Hippocampal formation (tissue), 2 donors: ENCODE measurements at places on chromosomes 12 and 14.
A peak's percentile ranks its signal among the peaks of the same experiment; 100 is the strongest.

GRCh38 chr12:12965836-12966235, 13.9 kb upstream of the GPRC5D start:
- DNase-seq = no peak

DNA sequence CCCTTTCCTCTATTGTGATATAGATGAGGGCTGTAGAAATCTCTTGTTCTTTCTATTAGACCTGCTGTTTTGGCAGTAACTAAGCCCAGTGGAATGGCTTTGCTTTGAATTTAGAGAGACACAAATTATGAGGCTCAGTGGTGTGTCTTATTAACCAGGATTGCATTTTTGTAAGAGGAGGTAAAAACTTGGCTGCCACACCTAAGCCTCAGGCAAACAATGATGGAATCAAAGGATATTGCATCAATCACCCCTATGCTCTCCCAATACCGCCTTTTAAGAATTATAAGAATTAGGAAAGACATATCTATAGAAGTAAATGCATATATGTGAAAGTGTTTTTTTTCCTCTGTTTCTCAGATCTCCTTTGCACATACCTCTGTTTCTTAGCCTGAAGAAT, 63.3 kb downstream of the ACSS3 start:
- no peak for DNase-seq

DNA sequence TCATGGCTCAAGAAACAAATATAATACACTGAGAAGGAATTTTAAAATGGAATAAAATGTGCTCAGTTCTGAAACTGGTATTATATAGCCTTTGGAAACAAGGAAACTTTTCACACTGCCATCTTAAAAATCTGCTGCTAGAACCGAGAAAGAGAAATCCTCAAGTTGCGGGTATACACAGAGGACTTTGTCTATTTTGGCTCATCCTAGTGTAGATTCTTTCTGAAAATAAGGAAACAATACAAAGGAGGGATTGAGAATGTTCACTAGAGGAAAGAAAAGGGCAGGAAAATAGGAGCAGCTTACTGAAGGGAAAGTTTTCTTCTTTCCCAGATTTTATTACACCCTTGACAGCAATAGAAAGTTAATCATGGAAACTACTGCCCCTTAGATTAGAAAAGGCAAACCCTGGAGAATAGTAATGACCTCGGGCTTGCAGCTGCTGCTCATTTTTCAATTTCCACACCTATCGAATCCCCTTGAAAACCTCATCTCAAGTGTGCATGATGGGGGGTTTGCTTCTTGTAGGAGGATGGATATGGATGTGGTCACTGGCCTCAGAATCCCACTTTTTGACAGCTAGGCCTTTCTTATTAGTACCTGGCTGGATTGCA, 104.6 kb downstream of the DAAM1 start:
- DNase-seq = no peak

GRCh38 chr12:3803865-3804472, 51.1 kb upstream of the CRACR2A start:
- DNase-seq = peak; percentile 53

- no peak for DNase-seq
These were observed 1.2 kb upstream of the NEK9 start for GRCh38 chr14:75127903-75128595.

DNA sequence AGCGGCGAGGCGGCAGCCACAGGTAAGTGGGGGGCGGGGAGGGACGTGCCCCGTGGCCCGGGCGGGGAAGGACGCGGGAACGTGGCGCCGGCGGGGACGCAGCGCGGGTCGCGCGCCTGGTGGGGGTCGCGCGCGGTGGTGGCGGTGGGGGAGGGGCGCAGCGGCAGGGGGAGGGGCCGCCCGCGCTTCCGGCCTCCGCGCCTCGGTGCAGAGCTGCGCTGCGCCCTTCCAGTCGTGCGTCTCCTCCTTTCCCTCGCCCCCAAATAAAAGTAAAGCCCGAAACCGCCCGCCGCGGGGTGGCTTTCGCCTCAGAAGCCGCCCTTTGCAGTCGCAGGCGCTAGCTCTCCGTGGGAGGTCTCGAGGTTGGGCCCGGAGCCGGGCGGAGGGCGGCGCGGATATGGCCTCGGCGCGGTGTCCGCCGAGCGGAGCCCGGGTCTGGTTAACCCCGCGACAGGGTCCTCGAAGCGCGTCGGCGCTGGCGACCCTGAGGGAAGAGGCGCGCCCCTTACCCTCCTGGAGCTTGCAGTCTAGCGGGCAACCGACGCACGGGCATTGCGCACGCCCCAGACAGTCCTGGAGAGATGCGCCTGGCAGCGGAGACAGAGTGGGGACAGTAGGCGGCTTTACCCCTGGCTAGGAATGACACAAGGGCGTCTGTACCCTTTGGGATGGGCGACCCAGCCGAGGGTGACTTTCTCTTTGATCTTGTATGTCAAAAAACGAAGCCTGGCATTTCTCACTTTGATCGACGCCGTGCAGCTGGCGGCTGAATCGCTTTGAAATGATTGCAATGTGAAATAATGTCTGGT, 589 bp downstream of the ATF1 start:
- DNase-seq = peak; percentile 62

- no peak for DNase-seq
These were observed 7.9 kb upstream of the POU6F1 start for GRCh38 chr12:51225771-51226170.

- peak; percentile 57 for DNase-seq
These were observed 74.3 kb downstream of the IGF1 start for GRCh38 chr12:102406033-102406584.

DNA sequence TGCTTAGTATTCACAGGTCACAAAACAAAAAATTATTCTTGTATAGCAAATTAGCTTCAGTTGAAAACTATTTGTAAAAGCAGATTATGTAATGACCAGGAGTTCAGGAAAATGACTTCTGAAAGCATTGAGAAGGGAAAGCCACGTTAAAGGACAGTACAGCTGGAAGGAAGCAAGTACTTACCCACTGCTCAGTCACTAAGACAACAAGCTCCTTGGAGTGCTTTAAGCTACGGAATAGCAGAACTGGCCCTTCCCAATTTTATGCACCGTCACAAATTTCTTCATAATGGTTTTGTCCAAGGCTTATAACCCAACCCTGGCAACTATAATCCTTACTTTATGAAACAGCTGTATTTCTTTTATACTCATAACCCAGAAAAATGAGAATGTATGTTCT, 13.0 kb upstream of the SNAPC1 start:
- no peak for DNase-seq

GRCh38 chr14:89267163-89267562, 149.9 kb downstream of the FOXN3 start:
- no peak for DNase-seq

DNA sequence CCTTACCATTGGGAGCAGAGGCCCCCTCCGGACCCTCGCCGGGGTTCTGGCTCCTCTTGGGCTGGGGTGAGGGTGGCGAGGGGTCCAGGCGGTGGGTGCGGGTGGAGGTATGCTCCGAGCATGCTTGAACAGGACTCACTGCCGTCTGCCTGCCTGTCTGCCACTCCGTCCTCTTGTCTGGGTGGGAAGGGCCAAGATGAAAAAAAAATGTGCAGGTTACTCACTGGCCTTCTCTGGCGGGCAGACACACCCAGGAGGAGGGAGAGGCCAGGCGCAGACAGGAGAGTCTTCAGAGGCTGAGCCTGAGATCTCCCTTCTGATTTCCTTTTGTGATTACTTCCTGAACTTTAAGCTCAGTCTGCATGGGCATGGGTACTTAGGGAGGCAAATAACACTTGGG, 76.1 kb downstream of the STON2 start:
- DNase-seq = no peak

- no peak for DNase-seq
These were observed 42.2 kb upstream of the DBX2 start for GRCh38 chr12:45093051-45093450.

DNA sequence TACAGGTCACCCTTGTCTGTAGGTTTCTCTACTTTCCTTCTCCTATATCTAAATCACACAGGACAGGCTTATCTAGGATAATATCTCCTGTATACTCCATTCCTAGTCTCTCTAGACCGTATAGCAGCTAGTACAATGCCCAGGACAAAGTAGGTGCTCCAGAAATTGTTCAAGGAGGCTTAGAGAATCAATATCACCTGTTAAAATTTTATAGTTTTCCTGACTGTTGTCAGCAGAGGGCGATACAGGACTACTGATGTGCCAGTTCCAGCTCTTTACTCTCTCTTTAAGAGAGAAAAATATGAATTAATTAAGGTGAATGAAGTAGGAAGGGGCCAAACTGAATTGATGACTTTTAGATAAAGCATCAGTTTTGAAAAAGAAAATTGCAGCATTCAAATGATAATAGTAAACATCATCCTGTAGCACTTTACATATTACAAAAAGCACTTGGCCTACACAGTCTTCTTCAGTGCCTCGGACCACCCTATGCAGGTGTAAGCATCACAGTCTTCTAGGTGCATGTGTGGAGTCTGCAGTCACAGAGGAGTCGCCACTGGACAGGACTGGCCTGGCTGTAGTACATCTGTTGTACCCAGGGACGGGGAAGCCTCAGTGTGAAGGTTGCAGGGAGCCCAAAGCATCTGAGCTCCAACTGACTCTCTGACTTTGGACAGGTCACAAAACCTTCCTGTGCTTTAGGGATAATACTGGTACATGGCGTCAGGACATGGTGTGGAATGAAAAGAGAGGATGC, 61.9 kb upstream of the MAX start:
- peak; percentile 69 for DNase-seq

DNA sequence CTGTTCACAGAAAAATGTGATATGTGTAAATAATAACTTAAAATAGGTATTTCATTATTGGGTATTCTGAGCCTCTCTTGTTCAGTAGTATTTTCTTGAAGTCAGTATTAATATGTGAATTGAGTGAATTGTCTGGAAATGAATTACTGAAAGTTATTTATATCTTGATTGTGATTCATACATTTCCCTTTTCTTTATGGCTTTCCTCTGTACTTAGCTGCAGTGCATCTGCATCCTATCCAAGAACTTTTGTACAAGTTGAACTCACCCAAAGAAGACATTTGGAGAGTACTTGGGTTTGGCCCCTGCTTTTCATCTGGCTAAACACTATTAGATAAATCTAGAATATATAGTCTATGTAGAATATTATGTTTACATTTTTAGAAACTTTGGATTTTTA, 326.0 kb downstream of the RAD51B start:
- no peak for DNase-seq

GRCh38 chr12:123767613-123768012, 5.5 kb downstream of the DNAH10 start:
- no peak for DNase-seq

- DNase-seq = no peak
These were observed 365.6 kb upstream of the TMPO start for GRCh38 chr12:98149691-98150210.

DNA sequence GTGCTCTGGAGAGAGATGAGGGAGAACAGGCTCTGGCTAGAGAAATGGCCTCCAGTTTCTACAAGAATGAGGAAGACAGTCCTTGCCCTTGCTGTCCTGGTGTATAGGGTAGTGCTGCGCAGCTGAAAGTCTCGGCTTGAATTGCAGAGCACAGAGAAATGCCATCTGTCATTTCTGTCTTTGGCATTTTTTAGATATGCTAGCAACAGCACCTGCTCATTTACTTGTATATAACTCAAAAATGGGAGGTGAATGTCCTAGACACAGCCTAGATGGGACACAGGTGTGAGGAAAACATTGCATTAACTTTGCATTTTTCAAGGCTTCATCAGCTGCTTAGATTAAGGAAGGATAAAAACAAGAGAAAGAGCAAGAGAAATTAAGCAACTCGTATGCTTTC, 35.8 kb downstream of the GPR19 start:
- DNase-seq = no peak
